ENCODE measurements at places on chromosomes 11 and 22.

- DNase-seq = no peak
Measured at GRCh38 chr22:33328789-33329296, 270.7 kb upstream of the SYN3 start.

DNA sequence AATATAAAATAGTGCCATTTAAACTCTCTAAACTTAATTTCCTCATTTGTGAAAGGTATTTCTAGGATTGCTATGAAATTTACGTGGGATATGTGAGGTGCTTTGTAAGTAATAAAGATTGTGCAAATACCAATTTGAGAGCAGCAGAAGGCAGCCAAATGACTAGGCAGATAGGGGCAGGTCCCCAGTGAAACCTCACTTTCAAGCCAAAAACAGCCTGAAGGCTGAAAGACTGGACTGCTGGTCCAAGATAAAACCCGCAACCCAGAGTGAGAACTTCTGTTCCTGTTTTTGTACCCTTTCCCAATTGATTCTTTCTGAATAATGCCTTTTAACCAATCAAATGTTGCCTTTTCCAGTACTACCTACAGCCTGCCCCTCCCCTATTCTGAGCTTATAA lies 7.2 kb downstream of the DTX4 start:
- no peak for DNase-seq

DNA sequence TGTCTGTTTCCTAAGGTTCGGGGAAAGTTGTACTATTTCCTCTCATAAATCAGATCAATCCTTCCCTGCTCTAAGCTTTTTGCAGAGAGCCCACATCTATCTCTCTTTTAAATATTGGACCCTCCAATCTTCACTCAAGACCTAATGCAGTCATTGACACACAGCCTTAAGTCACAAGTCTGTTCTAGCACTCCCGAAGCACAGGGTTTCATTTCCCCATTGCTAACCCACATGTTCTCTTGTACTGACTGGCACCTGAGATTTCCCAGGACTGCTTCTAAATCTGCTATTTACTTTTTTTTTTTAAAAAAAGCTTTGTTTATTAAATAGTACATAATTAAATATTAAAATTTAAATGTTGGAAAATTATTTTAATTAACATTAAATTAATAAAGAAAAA lies 674.7 kb downstream of the TBC1D22A start:
- DNase-seq = no peak

- DNase-seq = no peak
Measured at GRCh38 chr11:74984730-74985129, 4.0 kb upstream of the NEU3 start.

DNA sequence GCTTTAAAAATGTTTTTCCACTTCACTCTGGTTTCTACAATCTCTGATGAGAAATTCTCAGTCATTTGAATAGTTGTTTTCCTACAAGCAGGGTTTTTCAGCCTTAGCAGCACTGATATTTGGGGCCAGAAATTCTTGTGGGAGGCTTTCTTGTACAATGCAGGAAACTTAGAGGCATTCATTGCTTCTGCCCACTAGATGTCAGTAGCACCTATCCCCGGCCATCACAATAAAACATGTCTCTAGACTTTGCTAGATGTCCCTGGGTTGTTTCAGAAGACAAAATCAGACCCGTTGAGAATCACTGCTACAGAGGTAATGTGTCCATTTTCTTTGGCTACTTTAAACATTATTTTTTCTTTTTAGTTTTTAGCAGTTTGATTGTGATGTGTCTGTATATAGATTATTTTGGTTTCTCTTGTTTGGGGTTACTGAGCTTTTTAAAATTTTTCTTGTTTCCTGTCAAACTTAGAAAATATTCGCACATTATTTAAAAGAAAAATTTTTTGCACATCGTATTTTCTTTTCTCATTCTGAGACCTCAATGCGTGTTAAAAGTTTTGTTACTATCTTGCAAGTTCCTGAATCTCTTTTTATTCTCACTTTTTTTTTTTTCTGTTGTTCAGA lies 60.8 kb upstream of the CCDC179 start:
- peak; percentile 30 for DNase-seq

Measured in fibroblast of skin of left biceps (primary cell).